ENCODE measurements at places on chromosomes 12 and 14. TPM values are rescaled to one million over a fixed set of nuclear protein-coding genes. Genes with fewer than 3 reads are reported as not detected.

DNA sequence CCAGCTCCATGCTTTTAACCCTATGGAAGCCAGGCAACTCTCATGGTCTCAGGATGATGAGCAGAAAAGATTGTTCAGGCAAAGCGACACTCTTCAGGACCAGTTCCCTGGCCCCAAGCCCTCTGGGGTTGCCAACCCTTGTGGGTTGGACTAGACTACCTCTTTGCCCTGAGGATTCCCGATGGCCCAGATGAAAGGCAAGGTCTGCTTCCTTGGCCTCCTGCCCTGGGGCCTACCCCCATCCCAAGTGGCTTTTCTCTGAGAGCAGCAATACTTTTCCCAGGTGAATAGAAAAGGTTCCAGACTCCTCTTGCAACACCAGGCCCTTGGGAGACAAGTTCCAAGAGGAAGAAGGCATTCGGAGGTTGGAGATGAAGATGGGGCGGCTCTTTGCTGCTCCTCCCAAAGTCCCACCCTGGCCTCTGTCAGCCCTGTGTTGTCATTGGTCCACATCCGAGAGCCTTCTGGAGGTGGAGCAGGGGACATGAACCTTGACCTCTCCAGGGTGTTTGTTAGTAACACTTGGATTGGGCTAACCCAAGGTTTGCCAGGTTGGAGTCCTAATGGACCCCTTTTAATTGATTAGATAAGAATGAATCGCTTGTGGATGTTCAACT lies 131.1 kb downstream of the GCH1 start:
- DNase-seq = no peak

GRCh38 chr12:65916991-65917695 lies 92.9 kb downstream of the HMGA2 start:
- DNase-seq = no peak

- no peak for DNase-seq
Observed at GRCh38 chr12:12200363-12200762, 66.5 kb downstream of the LRP6 start.

DNA sequence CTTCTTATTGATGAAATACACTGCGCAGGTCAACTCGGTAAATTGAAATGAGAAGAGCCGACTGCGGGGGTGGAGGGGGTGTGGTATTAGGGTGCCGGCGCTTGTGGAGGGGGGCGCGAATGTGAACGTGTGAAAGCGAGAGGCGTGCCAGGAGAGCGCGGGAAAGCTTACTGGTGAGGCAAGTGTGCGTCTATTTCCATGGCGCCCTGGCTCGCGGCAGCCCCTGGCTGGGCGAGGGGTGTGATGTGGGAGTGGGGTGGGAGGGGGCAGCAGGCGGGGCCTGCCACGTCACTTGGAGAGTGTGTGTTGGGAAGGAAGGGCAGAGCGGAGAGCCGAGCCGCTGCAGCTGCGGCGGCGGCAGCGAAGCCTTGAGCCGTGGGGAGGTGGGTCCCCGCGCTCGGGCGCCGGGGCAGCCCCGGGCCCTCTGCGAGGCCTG lies 88.8 kb downstream of the GALNT8 start:
- no peak for DNase-seq

- no peak for DNase-seq
Observed at GRCh38 chr12:55972042-55972441, 1.8 kb upstream of the RAB5B start.

DNA sequence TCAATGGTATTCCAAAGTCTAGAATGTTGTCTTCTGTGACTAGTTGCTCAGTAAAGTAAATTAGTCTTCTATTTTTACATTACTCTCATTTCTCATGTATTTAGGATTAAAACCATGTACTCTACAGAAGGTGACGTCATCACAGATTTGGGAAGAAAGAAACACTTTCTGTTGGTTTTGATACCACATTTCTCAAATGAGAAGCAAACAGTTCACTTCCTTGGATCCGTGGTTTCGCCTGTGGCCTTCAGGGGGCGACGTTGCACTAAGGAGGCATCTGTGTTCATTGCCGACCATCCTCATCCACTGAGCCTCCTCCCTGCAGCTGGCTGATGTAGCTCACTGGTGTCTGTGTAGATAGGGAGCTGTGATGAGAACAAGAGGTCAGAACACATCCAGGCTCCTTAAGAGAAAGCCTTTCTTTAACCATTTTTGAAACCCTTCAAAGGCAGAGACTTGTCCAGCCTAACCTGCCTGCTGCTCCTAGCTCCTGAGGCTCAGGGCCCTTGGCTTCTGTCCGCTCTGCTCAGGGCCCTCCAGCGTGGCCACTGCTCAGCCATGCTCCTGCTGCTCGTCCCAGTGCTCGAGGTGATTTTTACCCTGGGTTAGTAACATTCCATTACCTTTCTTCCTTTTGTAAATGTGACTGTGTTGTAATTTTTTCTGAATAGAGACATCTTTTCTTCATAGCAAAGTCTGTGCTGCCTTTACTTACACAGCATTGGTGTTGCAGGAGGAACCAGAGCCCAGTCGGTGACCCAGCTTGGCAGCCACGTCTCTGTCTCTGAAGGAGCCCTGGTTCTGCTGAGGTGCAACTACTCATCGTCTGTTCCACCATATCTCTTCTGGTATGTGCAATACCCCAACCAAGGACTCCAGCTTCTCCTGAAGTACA lies 220.6 kb upstream of the OR4E1 start:
- no peak for DNase-seq

DNA sequence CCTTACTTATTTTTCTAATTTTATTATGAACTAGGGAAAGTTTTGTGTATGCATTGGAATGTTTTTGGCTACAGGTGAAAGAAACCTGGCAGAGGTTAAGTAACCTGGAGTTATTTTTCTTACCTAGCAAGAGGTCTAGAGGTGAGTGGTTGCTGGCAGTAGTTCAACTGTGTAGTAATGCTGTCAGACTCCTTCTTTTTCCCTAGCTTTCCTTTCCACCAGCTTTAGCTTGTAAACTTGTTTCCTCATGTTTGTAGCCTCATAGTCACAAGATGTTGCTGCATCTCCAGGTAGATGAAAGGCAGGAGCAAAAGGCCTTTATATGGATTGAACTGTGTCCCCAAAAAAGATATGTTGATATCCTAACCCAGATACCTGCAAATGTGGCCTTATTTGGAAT lies 105.1 kb upstream of the AMIGO2 start:
- DNase-seq = no peak

GRCh38 chr14:73796415-73796814 lies 55.2 kb upstream of the PTGR2 start:
- no peak for DNase-seq

DNA sequence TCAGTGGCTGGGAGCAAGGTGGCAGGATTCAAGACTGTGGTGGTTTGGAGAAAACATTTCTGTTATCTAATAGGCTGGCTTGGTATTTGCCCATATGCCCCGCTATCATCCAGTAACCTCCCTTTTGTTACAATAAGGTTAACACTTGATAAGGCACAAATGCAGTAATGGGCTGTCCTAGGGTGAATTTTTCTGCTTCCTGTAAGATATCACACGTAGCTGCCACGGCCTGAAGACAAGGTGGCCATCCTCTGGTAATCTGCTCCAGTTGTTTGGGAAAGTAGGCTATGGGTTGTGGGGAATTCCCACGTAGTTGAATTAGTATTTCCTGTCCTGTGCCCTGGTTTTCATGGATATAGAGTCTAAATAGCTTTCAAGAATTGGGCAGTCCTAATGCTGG lies 23.1 kb downstream of the ANG start:
- DNase-seq = no peak

DNA sequence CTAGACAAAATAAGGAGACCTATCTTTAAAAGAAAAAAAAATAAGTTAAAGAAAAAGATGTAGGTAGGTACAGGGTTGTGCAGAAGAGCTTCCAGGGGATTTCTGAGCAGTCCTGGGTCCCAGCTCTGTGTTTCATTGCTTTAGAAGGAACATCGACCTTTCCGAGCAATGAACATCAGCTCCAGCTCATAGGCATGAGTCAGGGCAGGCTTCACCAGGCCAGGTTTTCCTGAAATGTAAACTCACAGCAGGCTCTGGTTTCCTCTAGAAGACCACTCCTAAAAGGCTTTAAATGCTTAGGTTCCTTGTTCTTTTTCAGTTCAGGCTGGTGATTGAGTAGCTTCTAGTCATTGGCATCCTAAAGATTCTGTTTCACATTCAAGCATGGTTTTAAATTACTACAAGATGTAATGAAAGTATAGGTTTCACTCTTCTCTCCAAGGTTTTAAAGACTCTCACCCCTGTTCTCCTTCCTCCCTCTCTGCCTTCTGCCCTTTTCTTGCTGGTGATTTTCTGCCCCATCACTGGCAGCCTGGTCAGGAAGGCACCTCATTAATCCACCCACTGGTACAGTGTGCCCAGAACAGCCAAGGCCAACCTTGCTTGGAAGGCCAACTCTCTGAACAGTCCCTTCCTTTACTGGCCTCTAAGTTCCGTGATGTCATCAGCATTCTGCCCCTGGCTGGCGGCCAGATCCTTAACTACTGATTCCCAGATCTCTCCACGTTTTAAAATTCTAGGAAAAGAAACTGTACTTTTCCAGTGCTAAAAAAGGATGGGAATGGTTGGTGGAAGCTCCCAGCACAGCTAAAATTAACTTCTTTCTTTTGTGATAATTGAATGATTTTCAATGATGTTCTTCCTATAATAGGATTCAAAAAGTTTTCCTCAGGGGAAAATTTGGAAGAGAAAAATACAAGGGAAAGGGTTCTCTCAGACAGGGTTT lies 109.4 kb upstream of the HIF1A start:
- DNase-seq = no peak

- no peak for DNase-seq
Observed at GRCh38 chr12:109987615-109988014, 8.6 kb downstream of the GIT2 start.

DNA sequence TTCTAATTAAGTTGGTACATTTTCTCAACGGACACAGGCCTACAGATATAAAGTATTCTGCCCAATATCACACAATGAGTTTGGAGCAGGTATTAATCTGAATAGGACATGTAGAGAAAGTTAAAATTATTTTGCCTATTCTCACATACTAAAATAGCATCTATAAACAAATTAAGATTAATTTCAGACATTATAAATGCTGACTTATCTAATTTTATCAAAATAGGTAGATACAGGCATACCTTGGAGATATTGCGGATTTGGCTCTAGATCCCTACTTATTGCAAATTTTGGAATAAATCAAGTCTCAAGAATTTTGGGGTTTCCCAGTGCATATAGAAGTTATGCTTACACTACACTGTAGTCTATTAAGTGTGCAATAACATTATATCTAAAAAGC lies 41.0 kb upstream of the GRIP1 start:
- DNase-seq = no peak

DNA sequence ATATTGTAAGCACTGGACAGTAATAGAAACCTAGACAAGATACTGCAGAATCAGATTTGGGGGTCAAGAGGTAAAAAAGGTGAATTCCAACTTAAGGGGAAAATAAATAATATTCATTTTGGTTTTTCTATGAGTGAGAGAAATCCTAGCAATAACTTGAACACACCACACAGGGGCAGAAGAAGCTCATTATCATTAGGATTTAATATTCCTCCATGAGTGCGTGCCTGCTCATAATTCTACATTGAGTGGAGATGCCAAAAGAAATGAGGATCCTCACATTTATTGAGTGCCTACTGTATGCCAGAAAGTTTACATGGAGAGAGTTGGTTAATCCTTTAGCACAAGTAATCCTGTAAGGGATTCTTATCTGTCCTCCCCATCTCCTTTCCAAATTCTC lies 40.5 kb upstream of the C14orf132 start:
- DNase-seq = no peak

DNA sequence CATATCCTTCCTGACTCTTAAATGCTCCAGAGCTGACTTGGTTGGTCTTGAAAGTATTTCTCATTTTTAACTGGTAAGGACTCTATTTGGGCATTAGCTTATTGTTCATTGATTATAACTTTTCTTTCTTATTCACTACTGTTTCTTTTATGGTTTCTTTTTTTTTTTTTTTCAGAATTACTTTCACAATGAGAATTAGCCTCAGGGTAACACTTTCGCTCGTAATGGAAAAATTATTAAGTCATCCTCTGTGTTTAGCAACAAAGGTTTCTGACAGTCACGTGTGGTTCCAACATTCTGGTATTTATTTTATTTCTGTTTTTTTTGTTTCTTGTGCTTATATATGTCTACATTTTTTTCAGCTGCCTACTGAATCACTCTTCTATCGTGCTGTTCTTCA lies 80.0 kb downstream of the METTL25 start:
- DNase-seq = no peak

TCL1B gene
- total RNA-seq = not detected

GZMH gene
- total RNA-seq = not detected

GPR137C gene
- total RNA-seq = not detected

TMTC1 gene
- total RNA-seq = 11.9 TPM

DNAJC22 gene
- 2.2 TPM for total RNA-seq

NEUROD4 gene
- total RNA-seq = not detected
